ENCODE measurements at places on chromosomes 1 and 21.

- DNase-seq = no peak
Observed at GRCh38 chr1:153362187-153362775, 4.6 kb downstream of the S100A9 start.

GRCh38 chr1:228544921-228545591, 57.9 kb downstream of the RNF187 start:
- DNase-seq = no peak

DNA sequence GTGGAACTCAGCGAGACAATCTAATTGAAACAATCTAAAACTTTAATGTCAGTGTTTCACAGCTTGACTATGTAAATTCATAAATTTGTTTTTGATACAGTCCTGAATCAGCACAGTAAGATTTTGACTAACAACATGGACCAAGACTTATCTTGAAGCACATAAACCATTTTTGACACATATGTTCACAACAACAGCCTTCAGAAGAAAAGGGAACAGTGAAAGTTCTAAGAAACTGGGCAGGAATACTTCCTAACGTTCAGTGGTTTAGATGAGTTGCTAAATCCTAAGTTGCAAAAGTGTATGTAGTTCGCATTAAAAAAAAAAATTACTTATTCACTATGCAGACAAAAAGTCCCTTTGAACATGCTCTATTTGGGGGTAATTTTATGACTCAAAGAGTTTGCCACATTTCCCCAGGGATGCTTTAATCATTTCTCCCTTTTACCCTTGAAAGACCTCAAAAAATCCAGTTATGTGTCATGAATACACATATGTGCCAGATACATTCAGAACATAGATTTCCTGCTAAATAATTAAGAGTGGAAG, 120.2 kb downstream of the MRPL39 start:
- no peak for DNase-seq

DNA sequence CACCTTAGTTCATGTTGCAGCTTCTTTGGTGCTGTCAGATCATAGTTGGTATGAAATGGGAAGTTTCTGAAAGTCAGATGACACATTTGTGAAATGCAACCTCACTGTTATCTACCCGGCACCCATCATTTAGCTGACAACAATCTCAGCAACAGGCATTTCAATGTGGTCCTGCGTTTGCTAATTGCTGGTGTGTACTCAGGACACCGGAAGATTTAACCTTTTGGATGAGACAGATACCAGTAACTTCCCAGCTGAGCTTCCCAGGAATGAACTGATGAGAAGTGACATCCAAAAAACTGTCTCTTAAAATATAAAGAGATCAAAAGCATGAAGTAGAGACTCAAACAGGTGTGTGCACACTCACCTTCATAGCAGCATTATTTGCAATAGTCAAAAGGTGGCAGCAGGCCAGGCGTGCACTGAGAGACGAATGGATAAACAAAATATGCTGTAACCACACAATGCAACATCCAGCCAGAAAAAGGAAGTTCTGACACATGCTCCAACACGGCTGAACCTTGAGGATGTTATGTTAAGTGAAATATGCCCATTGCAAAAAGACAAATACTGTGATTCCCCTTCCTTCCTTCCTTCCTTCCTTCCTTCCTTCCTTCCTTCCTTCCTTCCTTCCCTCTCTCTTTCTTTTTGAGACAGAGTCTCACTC, 7.9 kb upstream of the CLDN14 start:
- no peak for DNase-seq

GRCh38 chr1:24481101-24481500, 21.5 kb upstream of the RCAN3 start:
- DNase-seq = no peak

- no peak for DNase-seq
Observed at GRCh38 chr1:116986421-116987255, 14.9 kb upstream of the CD101 start.

GRCh38 chr1:55987491-55988249, 591.7 kb downstream of the PLPP3 start:
- DNase-seq = no peak

GRCh38 chr1:164602480-164603093, 43.6 kb downstream of the PBX1 start:
- no peak for DNase-seq

GRCh38 chr1:235486321-235486720, 17.9 kb downstream of the B3GALNT2 start:
- DNase-seq = no peak

GRCh38 chr1:178057141-178057765, 36.7 kb upstream of the RASAL2 start:
- no peak for DNase-seq

GRCh38 chr21:14825514-14825974, 239.3 kb downstream of the NRIP1 start:
- no peak for DNase-seq

GRCh38 chr21:44382536-44382935, 29.1 kb downstream of the TRPM2 start:
- no peak for DNase-seq

DNA sequence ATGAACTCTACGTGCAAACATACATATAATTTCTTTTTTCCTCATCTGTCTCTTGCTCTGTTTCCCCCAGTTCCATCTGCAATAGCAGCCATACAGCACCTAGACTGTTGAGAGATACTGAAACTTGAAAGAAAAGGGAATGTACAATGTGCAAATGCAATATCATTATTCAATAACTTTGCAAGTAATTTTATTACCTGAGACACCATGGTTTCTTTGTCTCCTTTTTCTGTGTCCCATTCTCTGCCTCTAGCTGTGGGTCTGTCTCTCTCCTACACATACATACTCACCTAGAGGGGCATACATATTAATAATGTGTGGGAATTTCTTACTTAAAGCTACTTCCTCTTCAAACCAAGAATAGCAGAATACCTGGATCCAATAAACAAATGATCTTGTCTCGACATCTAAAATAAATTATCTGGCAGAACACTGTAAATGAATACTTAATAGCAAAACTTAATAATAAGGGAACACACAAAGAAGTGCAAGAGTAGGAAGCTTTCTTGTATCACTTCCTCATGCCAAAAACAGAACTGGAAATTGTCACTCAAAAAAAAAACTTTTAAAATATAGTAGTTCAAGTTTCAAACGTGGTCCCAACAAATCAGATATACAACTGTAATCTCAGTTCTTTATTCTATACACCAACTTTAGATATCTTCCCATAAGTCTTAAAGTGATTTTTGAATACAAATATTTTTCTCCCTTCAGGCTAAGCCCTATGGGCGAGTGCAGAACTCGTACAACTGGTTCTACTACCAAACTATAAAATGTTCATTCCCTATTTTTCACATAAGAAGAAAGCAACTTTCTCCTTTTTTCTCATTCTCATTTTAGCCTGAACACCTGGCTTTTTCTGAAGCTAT, 194.6 kb downstream of the NRIP1 start:
- DNase-seq = no peak

- no peak for DNase-seq
Observed at GRCh38 chr21:21713651-21714180, 715.5 kb downstream of the NCAM2 start.

DNA sequence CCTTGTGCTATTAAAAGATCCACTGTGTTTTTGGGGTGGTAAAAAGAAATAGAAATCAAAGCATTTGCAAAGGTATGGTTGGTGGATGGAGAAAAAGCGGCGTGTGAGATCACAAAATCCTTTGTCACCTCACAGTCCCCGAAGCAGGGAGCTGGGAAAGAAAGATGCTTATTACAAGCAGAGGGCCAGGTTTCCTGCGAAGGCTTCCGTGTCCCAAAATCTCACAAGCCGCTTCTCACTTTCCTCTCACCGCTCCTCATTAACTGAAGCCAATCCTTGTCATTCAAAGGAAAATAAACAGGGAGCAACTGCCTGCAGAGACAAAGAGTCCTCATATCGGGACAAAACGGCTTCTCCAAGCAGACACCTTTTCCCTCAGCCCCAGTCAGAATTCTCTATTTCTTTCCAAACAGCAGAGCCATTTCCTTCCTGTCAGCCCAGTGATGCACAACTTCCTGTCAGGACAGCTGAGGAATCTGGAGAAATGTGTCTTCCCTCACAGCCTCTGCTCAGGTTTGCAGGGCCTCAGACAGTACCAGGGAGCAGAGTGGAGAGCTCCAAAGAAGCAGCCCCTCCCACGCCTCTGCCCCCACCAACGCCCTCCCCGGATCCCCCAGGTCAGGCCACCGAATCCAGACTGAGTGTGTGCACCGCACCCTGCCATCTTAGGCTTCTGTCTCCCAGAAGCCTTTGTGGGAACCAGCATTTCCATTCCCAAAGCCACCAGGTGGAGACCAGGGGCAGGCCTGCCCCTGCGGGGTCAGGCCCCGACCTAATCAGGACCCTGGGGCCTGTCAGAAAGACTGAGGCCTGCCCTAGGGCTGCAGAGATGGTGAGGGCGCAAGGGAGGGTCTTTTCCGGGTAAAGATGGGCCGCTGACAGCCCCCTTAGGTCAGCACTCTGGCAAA, 29.6 kb downstream of the KCNN3 start:
- no peak for DNase-seq

- DNase-seq = no peak
Observed at GRCh38 chr21:38824124-38824822, 18.5 kb downstream of the ETS2 start.

- no peak for DNase-seq
Observed at GRCh38 chr1:16018308-16018707, 465 bp upstream of the HSPB7 start.

DNA sequence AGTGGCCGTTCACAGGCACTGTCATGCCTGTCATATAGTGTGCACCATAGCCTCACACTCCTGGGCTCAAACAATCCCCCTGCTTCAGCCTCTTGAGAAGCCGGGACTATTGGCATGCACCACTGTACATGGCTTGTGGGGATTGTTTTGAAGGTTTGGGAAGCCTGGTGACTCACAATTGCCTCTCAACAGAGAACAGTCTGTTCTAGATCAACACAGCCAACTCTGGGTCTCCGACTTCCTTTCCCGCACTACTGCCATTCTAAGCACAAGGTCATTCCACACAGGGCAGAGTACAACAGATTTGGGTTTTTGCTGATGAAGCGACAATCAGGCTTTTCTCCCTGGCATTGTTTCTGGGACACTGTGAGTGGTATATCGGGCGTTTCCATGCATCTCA, 15.5 kb upstream of the AHCTF1 start:
- no peak for DNase-seq

- no peak for DNase-seq
Observed at GRCh38 chr1:8571200-8571984, 246.0 kb downstream of the RERE start.

GRCh38 chr1:154955039-154955717, 721 bp downstream of the PBXIP1 start:
- peak; percentile 88 for DNase-seq

DNA sequence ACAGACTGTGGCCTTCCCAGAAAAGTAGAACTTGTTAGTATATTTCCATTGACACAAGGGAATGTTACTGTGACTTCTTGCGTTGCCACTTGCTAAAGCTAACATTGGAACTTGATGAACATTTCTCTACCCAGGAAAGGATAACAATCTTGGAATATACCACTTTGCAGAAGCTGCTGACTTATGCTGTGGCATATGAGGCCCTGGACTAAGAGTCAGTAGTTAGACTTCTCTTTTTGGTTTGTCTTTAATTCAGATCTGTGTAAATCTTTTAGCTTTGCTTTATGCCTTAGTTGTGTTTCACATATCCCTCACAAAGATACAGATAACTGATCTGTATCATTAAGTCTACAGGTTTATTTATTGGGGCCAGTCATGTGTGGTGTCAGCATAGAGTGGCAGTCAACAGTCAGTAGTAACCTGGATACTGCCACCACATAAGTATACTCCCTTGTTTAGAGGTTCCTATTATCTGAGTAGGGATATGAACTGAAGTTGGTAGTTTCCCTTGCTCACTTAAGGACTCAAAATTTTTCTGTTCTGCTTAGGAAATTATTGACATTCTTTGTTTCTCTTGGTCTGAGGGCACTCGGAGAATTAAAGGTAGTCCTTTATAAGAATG, 14.7 kb downstream of the RNF2 start:
- DNase-seq = no peak

DNA sequence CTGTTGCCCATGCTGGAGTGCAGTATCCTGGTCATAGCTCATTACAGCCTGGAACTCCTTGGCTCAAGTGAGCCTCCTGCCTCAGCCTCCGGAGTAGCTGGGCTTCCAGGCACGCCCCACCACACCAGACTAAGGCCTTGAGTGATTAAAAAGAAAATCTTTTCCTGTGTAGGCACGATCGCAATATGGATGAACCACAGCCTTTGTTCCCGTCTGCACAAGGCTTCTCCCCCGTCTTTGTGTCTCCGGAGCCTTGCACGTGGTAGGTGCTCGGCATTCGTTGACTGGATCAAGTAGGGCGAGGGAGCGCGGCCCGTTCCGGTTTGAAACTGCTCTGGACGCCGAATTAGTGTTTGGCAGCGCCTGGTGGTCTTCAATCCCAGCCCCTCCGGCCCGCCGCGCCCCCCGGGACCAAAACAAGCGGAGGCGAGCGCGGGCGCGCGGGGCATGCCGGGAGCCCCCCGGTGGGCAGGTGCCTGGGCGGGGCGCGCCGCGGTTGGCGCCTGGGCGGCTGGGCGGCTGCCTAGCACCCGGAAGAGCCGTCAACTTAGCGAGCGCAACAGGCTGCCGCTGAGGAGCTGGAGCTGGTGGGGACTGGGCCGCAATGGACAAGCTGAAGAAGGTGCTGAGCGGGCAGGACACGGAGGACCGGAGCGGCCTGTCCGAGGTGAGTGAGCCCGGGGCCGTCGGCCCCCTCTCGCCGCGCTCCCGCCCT, at the start of gene SFT2D2:
SFT2D2 (plus strand) TSS at position 529 of the 715 bp plus-strand sequence; CDS start at position 605, 76 bp downstream.
- DNase-seq = peak; percentile 73

DNA sequence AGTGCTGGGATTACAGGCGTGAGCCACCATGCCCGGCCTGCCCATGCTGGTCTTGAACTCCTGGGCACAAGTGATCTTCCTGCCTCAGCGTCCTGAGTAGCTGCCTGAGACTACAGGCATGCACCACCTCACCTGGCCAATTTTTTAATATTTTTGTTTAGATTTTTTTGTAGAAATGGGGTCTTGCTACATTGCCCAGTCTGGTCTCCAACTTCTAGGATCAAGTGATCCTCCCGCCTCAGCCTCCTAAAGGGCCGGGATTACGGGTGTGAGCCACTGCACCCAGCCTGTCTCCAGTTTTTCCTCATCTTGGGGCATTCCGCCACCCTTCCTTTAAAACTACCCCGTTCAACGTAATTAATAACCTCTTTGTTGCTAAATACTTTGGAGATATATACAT, 7.4 kb downstream of the PMF1 start:
- DNase-seq = no peak

- no peak for DNase-seq
Observed at GRCh38 chr1:246280551-246280950, 226.5 kb downstream of the SMYD3 start.

GRCh38 chr21:22961258-22961657, 1963.0 kb downstream of the NCAM2 start:
- DNase-seq = no peak

GRCh38 chr1:51340380-51340779, 10.0 kb upstream of the TTC39A start:
- no peak for DNase-seq

- DNase-seq = no peak
Observed at GRCh38 chr1:8382051-8382505, 64.2 kb downstream of the SLC45A1 start.

DNA sequence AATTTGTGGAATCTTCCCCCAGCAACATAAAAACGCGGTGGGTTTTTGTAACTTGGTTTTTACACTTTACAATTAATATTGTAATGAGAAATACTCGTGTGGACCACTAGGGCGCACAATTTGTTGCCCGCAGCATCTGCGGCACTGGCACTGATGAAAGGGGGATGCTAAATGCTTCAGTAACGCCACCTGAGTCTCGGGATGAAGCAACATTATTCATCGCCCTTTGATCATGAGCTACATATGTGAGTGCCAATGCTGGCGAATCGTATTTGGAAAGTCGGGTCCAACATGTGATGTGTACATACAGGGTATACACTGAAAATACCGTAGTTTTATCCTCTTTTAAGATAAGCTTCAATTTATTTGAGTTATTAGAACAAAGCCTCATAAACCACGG, 34.2 kb upstream of the COX20 start:
- DNase-seq = peak; percentile 16
